Stimulated activated CD4-positive, alpha-beta T cell treated with anti-CD3 and anti-CD28 coated beads, Interleukin-15, amount 100 ng/mL, for 1 hour (primary cell): ENCODE measurements at places on chromosomes 4 and X.

DNA sequence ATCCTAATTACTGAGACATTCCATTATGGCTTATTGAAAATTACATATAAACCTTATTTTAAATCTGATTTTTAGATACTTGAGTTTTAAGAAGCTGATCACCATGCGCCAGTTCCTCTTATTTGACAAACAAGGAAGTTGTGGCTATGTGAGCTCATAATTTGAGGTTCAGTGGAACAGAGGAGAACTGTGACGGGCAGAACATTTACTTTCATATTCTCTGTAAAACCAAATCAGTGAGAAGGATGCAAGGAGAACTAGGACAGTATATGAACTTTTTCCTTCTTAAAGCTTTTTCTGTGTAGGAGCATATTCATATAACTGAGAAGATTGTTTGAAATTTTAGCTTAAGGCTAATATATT, 25.3 kb downstream of the STIM2 start:
- no peak for DNase-seq

GRCh38 chr4:150322646-150323045, 244.4 kb downstream of the DCLK2 start:
- no peak for DNase-seq

- DNase-seq = no peak
Measured at GRCh38 chr4:14410516-14410915, 591.8 kb upstream of the CPEB2 start.

- DNase-seq = no peak
Measured at GRCh38 chr4:138232364-138232763, 9.8 kb downstream of the SLC7A11 start.

GRCh38 chr4:167774646-167775045, 317.7 kb upstream of the ANXA10 start:
- DNase-seq = no peak

GRCh38 chr4:9847968-9848748, 66.7 kb downstream of the DRD5 start:
- DNase-seq = no peak

DNA sequence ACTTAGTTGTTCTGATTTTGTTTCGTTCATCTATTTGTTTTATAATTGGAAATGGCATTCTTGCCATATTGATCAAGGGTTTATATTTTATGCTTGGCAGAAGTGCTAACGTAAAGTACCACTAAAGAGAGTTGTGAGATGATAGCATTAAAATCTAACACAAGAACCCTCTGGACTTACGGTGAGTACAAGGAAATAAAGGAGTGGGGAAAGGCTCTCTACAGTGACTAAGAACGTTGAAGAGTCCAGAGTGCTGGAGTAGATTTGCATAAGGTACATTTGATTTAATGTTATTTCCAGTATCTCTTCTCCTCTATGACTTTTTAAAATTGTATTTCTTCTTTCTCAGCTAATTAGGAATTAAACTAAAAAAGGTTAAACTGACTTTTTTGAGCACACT, 612.6 kb downstream of the DMD start:
- DNase-seq = no peak

- DNase-seq = no peak
Measured at GRCh38 chr4:125314676-125315575, at the start of gene FAT4. Gene FAT4 (plus strand): TSS chr4:125314955. CDS start chr4:125316412, 1,457 bp downstream.

DNA sequence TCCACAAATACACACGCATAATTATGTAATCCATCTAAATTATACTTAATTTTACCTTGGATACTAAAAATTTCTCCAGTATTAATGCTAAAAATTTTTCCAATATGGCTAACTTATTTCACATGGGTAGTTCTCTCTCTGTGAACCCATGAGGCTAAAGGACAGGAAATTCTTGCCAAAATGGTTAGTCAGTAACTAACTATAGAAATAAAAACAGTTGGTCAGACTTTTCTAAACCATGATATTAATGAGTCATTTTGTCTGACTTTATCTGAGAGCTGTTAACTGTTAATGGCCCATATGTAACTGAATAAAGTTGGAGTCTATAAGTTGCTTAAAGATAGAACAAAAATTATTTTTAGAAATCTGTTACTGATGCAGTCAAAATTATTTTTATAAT, 549.4 kb downstream of the TLL1 start:
- no peak for DNase-seq

DNA sequence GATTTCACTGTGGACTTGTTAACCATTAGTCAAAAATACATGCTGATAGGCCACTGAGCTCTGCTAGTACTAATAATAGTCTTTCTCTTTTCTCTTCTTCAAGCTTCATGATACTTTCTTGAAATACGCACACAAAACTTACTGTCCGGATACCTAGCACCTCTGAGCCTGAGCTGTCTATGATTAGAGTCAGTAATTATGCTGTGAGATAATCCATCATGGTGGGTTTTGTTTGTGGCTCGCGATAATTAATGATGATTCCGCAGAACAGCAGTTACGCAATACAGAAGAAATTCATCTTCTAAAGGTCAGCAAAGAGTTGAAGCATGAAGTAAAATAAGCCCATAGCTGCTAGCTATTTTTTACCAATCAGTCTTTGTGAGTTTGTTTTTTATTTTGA, 511.5 kb upstream of the GALNT7 start:
- DNase-seq = no peak

DNA sequence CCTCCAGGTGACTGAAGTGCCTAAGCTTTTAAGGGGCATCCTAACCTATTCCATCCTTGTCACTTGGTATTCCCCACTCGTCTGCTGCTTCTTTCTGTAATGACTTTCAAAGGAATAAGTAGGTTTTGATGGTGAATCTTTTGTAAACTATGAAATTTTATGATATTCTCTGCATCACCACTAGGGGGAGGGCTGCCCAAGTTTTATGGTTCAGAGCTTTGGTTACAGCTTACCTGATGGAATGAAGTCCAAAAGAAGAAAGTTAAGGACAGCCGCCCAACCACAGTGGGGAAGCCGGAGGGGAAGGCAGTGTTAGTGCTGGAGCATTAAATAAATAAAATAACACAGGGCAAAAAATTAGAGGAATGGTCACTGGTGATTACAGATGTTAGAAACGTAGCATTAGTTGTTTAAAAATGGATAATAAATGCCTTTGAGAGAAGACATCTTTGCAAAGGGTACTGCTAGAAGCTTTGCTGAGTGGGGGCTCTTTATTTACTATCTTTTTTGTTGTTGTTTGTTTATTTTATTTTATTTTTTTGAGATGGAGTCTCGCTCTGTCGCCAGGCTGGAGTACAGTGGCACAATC, 204.9 kb downstream of the GBA3 start:
- no peak for DNase-seq

GRCh38 chr4:78477276-78477675, 74.3 kb upstream of the ANXA3 start:
- no peak for DNase-seq

DNA sequence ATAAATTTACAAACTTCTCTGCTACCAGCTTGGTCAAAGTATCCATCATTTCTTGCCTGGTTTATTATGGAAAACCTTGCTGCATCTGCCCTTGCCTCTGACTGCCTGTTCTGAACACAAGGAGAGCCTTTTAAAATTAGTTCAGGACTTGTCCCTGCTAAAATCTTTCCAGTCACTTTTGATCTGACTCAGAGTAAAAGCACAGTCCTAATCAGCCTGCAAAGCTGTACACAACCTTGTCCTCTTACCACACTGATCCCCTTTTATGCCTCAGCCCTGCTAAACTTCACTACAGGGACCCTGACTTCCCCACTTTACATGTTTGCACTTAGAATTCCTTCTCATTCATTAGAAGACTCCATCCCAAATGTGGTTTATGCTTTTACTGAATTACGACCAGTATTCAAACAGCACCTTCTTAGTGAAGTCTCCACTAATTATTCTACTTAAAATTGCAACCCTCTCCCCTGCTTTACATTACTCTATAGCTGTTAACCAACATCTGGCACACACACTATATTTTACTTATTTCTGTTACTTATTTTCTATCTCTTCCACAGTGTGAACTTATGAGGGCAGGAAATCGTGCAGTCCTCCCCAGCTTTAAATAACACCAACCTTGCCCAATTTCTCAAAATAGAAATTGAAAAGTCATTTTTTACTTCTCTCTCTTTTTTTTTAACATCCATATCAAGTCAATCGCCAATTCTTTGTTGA, 6.3 kb downstream of the GABRA4 start:
- DNase-seq = no peak

- DNase-seq = no peak
Measured at GRCh38 chrX:150226223-150226965, 136.7 kb upstream of the MAMLD1 start.

DNA sequence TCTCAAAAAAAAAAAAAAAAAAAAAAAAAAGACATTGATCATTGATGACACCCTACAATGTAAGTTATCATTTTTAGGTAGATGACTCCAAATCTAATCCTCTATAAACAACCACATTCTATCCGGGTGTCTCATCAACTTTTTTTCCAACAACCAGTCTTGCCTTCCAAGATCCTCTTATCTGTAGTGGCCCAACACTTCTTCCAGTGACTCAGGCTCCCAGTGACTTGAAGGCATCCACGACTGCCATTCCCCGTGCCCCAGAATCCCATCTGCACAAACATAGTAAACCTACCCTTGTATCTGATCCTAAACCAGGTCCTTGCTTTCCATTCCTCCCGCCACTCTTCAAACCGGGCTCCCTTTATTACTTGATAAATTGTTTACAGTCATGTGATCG, 15.6 kb upstream of the TSPAN5 start:
- no peak for DNase-seq

GRCh38 chr4:40576651-40577480, 52.8 kb downstream of the RBM47 start:
- DNase-seq = no peak

GRCh38 chr4:37725718-37726117, 39.5 kb upstream of the RELL1 start:
- no peak for DNase-seq

DNA sequence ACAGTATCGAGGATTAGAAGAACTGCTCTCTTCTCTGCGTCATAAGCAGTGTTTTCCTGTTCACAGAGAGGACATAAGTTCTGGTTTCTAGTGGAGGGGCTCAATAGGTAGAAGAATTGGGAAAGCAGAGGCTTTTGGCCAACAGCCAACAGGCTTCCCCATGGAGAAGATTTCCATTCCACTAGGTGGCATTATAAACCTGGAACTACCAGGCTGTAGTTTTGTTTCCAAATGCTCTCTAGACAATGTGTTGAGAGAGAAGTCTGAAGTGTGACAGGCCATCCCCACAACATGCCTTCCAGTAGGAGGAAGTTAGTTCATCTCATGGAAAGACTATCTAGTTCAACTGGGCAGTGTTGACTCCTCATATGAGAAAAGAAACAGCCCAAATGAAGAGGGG, 63.8 kb upstream of the ANXA10 start:
- DNase-seq = no peak

DNA sequence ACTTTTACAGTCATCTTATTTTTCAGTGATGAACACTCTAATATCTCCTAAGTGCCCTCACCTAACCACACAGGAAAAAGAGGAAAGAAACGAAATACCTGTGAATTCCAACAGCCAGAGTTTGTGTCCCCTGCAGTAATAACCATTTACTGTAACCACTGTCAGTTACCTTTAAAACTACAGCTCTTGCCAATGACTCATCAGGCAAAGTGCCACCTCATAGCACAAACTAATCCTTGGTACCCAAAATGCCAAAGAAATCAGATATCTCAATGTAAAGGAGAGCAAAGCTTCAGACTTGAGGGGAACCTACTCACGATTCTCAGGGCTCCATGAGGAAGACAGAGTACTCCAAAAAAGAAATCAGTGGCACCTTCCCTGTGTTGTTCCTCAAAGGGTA, 146.5 kb downstream of the NDST3 start:
- DNase-seq = no peak

- no peak for DNase-seq
Measured at GRCh38 chr4:139861471-139861870, 195.9 kb downstream of the MGST2 start.

DNA sequence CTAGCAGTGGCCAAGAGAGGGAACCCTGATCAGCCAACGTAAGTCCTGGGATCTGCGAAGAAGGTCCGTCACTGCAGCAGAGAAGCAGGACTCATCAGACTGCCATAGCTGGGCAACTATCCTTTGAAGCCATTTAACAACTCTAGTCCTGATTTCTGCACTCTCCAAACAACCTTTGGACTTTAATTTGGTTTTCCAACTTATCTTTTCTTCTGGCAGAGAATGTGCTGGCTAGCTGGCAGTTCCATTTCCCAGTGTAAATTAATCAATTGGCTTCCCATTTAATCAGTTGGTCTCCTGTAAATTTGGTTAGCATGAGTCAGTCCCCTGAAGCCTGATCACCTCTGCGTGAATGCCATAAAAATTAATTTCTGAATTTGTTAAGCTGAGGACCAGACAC, 153.7 kb upstream of the GPR101 start:
- DNase-seq = no peak

- no peak for DNase-seq
Measured at GRCh38 chr4:2820216-2820982, 23.2 kb upstream of the ADD1 start.

- DNase-seq = no peak
Measured at GRCh38 chrX:79601341-79602131, 234.4 kb upstream of the ITM2A start.

- DNase-seq = no peak
Measured at GRCh38 chrX:69215161-69215875, 50.1 kb upstream of the PJA1 start.

GRCh38 chr4:102438396-102439235, 62.5 kb upstream of the NFKB1 start:
- no peak for DNase-seq

DNA sequence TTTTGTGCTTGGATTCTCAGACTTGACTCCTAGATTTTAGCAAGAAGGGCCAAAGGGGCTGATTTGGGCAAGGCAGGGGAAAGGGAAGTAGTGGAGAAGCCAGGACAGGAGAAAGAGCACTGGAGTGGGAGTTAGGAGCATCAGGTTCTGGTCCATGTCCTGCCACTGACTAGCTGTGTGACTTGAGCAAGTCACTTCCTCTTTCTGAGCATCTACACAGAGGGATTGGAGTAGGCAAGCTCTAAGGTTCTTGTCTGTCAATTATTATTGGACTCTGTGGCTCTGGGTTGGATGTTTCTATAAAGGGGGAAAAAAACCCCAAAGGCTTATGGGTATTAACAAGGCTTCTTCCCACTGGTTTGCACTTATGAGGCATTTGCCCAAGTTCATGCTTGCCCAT, 24.4 kb downstream of the PLAC1 start:
- DNase-seq = no peak

- no peak for DNase-seq
Measured at GRCh38 chrX:108439426-108439942, at the start of gene COL4A5. Gene COL4A5 (plus strand): TSS chrX:108439838. CDS start chrX:108440126, 288 bp downstream.

DNA sequence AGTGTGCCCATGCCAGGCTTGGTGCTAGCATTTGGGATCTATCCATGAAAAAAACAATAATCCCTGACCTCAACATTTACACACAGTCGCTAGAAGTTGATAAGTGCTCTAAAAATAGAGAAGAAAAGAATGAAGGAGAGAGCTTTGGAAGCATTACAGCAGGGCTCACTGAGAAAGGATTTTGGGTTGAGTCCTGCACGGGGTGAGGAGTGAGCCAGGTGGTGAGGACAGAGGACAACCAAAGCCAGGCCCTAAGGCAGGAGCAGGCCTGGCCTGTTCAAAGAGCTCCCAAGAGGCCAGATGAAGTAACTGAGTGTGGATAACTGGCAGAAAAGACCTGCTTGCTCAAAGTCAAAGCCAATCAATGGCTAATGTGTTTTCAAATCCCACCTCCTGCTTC, 20.7 kb upstream of the PROM1 start:
- no peak for DNase-seq

GRCh38 chr4:98289375-98289774, 28.2 kb downstream of the RAP1GDS1 start:
- DNase-seq = no peak

GRCh38 chrX:41332005-41332404, 2.0 kb upstream of the DDX3X start:
- no peak for DNase-seq

- DNase-seq = no peak
Measured at GRCh38 chrX:68273887-68274286, 159.4 kb downstream of the OPHN1 start.

- DNase-seq = no peak
Measured at GRCh38 chr4:14000091-14000814, 372.7 kb upstream of the BOD1L1 start.
